ENCODE measurements at places on chromosomes 16 and 17.
A peak's percentile ranks its signal among the peaks of the same experiment; 100 is the strongest.

DNA sequence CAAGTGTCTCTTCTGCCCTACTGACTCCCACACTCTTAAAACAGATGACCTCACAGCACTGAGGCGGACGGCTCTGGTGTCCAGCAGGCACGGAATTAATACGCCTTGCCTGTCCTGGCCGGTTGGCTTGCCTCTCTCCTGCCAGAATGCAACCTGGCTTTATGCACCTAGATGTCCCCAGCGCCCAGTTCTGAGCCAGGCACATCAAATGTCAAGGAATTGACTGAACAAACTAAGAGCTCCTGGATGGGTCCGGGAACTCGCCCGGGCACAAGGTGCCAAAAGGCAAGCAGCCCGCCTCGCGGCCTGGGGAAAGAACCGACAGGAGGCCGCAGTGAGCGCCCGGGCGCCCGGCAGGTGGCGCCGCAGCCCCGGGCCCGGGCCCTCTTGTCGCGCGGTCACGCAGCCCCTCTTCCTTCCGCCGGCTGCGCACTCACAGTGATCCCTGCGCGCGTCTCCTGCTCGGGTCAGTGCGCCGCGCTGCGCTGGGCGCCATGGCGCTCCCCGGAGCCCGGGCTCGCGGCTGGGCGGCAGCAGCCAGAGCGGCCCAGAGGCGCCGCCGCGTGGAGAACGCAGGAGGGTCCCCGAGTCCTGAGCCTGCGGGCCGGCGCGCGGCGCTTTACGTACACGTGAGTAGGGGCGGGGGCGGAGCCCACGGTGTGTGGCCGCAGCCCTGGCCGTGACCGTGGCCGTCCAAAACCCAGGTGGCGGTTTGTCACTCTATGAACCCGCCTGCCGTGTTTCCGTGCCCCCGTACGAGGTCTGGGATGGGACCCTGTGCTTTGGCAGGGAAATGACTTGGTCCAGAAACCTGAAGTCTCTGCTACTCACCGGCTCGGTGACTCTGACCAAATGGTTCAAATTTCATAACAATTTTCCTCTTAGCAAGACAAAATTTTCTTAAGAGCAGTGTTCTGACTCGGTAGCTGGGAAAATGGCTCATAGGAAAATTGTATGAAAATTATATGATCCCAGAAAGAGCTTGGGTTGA is at the start of gene RSAD1:
TSS of gene RSAD1 (plus strand) at position 470 of the 991 bp plus-strand sequence. CDS start at position 495, 25 bp downstream.
- DNase-seq, result peak; percentile 93

DNA sequence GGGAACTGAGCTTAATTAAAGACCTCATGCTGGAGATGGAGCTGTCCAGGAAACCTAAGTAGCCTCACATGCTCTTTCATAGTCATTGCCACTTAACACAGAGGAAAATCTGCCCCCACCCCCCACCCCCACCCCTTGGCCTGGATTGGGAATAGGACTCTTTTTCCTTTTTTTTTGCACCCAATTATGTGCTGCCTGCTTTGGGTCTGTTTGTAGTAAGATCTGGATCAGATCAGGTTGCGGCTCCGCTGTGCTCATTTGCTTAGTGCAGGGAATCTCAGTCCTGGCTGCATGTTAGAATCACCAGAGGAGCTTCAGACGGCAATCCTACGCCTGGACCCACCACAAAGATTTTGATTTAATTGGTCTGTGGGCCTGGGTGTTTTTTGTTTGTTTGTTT is 219.0 kb downstream of the UTP18 start:
- DNase-seq, result no peak

GRCh38 chr17:8629371-8630226 is 926 bp downstream of the MYH10 start:
- DNase-seq, result no peak

DNA sequence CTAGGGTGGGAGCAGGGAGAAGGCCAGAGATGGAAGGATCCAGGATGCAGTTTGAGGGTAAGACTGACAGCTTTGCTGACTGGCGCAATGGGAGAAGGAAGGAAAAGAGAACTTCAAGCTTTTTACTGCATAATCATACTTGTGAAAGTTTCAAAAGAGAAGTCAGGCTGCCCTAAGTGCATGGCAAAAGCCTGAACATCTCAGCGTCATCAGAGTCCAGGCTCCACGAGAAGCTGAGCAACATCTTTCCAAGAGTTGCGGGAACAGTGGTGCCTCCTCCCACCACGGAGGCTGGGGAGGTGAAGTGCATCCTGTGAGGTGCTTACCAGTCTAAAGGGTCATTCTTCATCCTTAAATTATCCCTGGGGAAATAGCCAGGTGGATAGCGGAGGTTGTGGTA is 26.9 kb upstream of the SLC38A8 start:
- DNase-seq, result no peak

Measured in type B pancreatic cell (in vitro differentiated cells).